ENCODE measurements at places on chromosomes 7 and 10. TPM values are rescaled to one million over a fixed set of nuclear protein-coding genes. Genes with fewer than 3 reads are reported as not detected.
A peak's percentile ranks its signal among the peaks of the same experiment; 100 is the strongest.

GPNMB gene
- polyA plus RNA-seq = not detected

DNA sequence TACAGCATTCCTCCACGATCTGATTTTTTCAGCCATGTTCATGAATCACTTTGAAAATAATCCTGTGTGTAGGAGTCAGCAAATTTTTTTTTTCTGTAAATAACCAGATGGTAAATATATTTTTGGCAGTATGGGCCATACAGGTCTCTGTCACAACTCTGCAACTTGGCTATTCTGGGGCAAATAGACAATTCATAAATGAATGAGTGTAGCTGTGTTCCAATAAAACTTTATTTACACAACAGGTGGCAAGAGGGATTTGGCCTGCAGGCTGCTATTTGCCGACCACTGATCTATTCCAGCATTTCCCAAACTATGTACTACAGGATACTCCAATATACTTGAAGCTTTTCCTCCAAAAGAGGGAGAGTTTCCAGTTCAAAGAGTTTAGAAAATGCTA is 78.7 kb upstream of the SVIL start:
- no peak for DNase-seq

- no peak for DNase-seq
These were observed 6.6 kb downstream of the TTYH3 start for GRCh38 chr7:2638224-2638991.

RBM20 gene
- polyA plus RNA-seq = not detected

LIPM gene
- not detected for polyA plus RNA-seq

- no peak for DNase-seq
These were observed 213.0 kb downstream of the BAMBI start for GRCh38 chr10:28890121-28890950.

GIMAP5 gene
- 0.66 TPM for polyA plus RNA-seq

GRCh38 chr10:51422311-51423120 is 276.9 kb downstream of the CSTF2T start:
- peak; percentile 7 for DNase-seq

GRCh38 chr7:79868010-79868409 is 266.6 kb upstream of the GNAI1 start:
- DNase-seq = no peak

- no peak for DNase-seq
These were observed 34.2 kb upstream of the TCF7L2 start for GRCh38 chr10:112915590-112916572.

GRCh38 chr10:5071411-5072198 is 22.6 kb upstream of the AKR1C3 start:
- DNase-seq = no peak

DNA sequence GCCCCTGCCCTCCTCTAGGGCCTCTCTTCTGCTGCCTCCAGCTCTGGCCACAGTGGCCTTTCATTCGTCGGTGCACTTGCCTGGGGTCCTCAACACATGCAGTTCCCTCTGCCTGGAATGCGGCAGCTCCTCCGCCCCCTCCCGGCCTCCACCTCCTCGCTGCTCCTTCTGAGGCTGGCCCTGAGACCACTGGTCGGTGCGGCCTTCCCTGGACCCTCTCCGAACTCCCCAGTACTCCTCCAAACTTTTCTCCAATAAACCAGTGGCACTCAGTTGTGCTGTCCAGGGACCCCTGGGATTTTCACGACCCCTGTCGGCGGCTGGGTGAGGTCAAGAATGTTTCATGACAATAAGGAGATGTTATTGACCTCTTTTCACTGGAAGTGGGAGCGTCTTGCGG is 53.5 kb downstream of the BMS1 start:
- no peak for DNase-seq

GRCh38 chr7:142323706-142324105 is 65.8 kb upstream of the PRSS58 start:
- no peak for DNase-seq

- DNase-seq = no peak
These were observed 70.9 kb upstream of the CHST15 start for GRCh38 chr10:124164264-124164663.

CPA1 gene
- polyA plus RNA-seq = not detected

DNA sequence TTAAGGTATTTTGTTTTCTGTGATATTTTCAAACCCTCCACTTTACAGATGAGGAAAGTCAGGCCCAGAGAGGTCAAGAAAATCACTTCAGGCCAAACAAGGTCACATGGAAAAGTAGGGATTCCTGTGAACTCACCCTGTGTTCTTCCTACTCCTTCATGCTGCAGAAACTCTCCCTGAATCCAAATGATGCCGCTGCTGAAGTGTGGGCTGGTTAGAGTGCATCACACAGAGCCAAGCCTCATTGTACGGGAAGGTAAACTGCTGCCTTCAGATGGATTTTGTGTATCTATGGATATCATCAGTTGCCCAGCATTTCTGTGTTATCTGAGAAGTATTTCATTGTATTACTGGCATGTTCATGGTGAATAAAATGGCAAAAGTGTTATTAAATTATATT is 75.4 kb downstream of the NRG3 start:
- no peak for DNase-seq

- DNase-seq = no peak
These were observed 112.6 kb downstream of the EEPD1 start for GRCh38 chr7:36265680-36266079.

PKD2L1 gene
- 0.48 TPM for polyA plus RNA-seq

DNA sequence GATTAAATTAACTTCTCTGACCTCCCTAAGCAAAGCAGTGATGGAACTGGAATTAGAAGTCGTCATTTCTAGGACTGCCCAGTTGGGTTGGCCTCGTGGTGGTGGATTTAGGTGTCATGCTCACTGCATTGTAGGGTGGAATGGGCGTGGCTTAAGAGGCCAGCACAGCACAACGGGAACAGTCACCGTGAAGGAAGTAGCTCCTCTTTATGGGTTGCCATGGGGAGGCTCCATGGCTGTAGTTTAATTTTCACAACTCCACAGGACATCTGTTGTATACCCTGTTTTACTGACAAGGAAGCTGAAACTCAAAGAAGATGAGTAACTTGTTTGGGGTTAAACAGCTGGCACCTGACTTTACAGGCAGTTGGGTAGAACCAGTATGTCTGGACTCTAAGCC is 208.3 kb downstream of the CELF2 start:
- peak; percentile 55 for DNase-seq

STAMBPL1 gene
- polyA plus RNA-seq = 50.3 TPM

DNA sequence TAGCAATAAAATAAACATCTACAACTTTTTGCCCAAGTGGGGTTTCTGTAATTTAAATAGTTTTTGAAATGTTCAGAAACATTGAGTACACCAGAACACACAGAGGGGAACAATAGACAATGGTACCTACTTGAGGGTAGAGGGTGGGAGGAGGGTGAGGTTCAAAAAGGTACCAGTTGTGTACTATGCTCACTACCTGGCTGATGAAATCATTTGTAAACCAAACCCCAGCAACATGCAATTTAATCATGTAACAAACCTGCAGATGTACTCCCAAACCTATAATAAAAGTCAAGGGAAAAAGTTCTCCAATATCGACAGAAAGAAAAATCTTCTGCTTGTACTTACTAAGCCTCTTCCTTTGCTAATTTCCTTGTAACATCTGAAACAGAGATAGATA is 4.2 kb upstream of the TES start:
- no peak for DNase-seq

DNA sequence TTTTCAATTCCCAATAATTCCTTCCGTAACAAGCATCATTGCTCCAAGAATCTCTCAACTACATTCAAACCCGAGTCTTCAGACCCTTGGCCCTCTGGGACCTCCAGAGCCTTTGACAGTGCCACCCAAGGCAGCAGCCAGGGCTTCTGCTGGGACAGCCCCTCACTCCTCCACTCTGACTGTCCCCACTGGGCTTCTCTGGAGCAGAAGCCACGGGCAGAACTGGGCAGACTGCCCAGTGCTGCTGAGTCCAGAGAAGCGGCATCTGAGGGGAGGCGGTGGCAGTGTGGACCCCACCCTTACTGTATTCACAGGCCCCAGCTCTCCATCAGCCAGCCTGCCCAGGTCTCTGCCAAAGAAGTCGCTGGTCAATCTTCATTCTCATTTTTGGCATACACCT is 8.8 kb downstream of the CYREN start:
- no peak for DNase-seq

DNA sequence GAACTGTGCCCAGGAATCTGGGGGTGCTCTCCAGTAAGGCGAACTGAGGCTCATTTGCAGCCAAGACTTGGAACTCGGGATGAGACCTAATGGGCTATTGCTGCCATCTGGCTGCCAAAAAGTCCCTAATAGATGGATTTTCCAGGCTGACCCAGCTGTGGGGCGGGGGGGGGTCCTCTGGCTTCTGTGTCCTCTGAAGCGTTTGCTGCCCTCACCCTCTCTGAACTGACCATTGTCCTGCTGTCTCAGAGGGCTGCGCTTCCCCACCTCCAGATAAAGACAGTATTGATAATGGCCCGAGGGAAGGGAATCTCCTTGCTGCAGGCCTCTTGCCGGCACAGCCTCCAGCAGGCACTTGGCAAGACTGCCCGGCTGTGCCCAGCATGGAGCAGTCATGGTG is 46.6 kb downstream of the CLEC2L start:
- DNase-seq = no peak

IQUB gene
- 0.07 TPM for polyA plus RNA-seq

DNA sequence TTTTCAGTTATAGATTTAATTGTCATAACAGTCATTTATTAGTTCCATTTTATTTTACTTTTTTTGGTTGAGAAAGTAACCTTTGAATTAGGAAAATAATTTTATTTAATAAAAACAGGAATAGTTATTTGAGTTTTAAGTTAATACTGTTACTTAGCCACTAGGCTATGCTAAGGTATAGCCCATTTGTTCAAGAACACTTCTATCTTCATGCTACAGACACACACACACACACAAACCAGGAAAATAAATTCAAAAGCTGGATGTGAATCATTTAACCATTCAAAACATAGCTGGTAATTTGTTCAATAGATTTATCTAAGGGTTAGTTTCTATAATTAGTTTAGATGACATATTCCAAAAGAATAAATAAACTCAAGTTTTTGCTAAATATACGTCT is 148.4 kb downstream of the RNF133 start:
- DNase-seq = no peak

GNAI1 gene
- polyA plus RNA-seq = not detected

DNA sequence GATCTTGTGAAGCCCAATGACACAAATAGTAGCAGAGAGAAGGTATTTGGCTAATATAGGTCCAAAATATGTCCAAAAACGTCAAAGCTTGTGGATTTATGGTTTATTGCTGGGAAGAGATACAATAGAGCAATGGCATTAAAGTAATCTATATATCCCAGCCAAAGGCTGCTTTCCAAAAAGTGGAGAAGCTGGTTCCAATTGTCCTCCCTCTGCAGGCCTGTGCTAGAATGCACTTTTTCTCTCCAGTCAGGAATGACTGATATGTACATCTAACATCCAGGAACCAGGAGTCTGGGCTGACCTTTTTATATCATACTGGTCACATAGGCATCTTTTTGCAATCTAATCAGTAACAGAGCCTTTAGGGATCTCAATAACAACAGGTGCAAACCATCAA is 167.1 kb upstream of the FAM3C start:
- no peak for DNase-seq

- DNase-seq = no peak
These were observed 19.3 kb upstream of the TOMM7 start for GRCh38 chr7:22841954-22842353.

- DNase-seq = no peak
These were observed 115.1 kb downstream of the VTI1A start for GRCh38 chr10:112562122-112562521.

IKZF1 gene
- 229 TPM for polyA plus RNA-seq

DNA sequence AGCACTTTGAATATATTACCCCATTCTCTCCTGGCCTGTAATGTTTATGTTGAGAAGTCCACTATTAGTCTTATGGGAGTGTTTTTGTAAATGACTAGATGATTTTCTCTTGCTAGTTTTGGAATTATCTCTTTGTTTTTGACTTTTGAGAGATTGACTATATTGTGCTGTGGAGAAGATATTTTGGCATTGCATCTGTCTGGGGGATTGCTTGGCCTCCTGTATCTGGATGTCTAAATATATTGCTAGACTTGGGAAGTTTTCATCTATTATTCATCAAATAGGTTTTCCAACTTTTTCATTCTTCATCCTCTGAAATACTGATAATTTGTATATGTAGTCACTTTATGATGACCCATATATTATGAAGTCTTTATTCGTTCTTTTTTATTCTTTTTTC is 277.1 kb upstream of the PCDH15 start:
- no peak for DNase-seq

GRCh38 chr7:115037128-115037802 is 115.4 kb downstream of the MDFIC start:
- DNase-seq = no peak

SFXN4 gene
- 15.4 TPM for polyA plus RNA-seq

HOXA1 gene
- 0.07 TPM for polyA plus RNA-seq

- DNase-seq = no peak
These were observed 660 bp downstream of the VCL start for GRCh38 chr10:73998623-73998928.

ZC3HAV1L gene
- polyA plus RNA-seq = 1.5 TPM

- DNase-seq = no peak
These were observed 129.1 kb upstream of the ANK3 start for GRCh38 chr10:60518745-60519144.

GRCh38 chr10:6589287-6590094 is 9.4 kb upstream of the PRKCQ start:
- DNase-seq = no peak

SSC4D gene
- not detected for polyA plus RNA-seq

GRCh38 chr10:71408436-71409225 is 11.9 kb downstream of the CDH23 start:
- no peak for DNase-seq

DNA sequence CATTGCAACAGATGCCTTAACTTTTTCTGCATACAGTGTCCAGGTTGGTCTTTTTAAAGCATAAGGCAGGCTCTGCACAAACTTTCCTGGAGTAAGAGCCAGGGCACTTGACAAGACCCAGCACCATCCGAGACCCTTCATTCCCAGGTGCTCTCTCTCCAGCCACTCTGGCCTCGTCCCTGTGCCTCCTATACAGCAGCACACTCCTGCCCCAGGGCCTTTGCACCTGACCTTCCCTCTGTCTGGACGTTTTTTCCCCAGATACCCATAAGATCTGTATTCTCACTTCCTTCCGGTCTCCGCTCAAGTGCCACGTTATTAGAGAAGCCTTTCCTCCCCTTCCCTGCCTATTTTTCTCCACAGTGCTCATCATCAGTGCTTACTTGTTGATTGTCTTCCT is 25.6 kb downstream of the PYROXD2 start:
- no peak for DNase-seq

DNA sequence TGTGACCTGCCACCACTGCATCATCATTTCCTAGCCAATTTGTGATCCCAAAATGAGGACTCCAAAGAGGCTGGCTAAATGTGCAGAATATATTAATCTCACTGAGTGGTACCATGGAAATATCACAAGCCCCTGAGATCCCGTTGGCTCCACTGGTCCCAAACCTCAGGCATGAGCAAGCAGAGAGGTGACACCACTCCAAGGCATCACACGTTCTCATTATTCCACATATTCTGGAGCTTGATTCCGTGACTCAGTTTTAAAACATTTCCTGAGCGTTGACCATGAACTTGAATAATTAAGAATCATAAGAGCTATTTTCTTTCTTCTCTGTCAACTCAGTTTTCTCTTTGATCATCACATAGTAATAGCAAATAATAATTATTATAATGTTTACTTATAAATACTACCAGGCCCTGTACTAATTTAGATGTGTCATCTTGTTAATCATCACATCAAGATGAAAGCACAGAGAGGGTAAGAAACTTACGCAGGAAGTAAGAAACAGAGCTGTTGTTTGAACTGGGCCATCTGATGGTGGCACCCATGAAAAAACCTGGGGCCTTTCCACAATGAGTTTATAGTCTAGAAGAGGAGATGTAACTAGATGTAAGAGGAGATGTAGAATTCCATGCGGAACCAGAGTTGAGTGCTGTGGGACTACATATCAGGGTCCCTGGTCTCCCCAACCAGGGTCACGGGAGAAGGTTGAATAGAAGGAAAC is 3.5 kb downstream of the APBB1IP start:
- no peak for DNase-seq

GRCh38 chr7:54778696-54779540 is 19.9 kb upstream of the SEC61G start:
- no peak for DNase-seq

All from B cell (primary cell).